ENCODE measurements at places on chromosomes 1 and 21. TPM values are rescaled to one million over a fixed set of nuclear protein-coding genes. Genes with fewer than 3 reads are reported as not detected.

The PIGC gene
- total RNA-seq, result 39.4 TPM

The EYA3 gene
- total RNA-seq, result 33.5 TPM

The TSNAX gene
- total RNA-seq, result 61.0 TPM

The PSRC1 gene
- 134 TPM for total RNA-seq

The LCK gene
- total RNA-seq, result 0.32 TPM

- no peak overlapping the region for H3K4me3 ChIP-seq
- H3K36me3 ChIP-seq, result peaks cover 14% of the 10 kb centered on the region
- no peaks in the 10 kb centered on the region for H3K4me1 ChIP-seq
- DNase-seq, result no peak
- H3K27ac ChIP-seq, result peak overlapping the region; percentile 56
These were observed 4.6 kb downstream of the PNRC2 start for GRCh38 chr1:23964235-23964668.

GRCh38 chr1:24884751-24885150 lies 45.3 kb downstream of the RUNX3 start:
- DNase-seq, result no peak
- no peaks in the 10 kb centered on the region for H3K36me3 ChIP-seq
- H3K4me1 ChIP-seq, result no peaks in the 10 kb centered on the region
- H3K4me3 ChIP-seq, result no peak overlapping the region
- H3K27ac ChIP-seq, result no peak overlapping the region

All from neural progenitor cell (in vitro differentiated cells).